Vagina (tissue), 2 donors: ENCODE measurements at places on chromosomes 1 and 21.

DNA sequence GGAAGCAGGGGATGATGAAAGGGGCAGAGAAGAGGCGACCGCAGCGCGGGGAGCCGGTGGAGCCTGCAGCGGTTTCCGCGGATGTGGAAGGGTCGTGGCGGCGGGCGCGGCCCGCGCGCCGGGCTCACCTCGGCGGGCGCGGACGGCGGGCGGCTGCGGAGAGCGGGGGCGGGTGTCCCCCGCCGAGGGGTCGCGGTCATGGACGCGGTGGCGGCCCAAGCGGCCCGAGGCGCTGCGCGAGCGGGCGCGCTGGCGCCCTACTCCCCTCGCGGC is 572 bp downstream of the LPGAT1 start:
- DNase-seq, result no peak

GRCh38 chr1:110482662-110483307 is 31.8 kb downstream of the PROK1 start:
- no peak for DNase-seq

- no peak for DNase-seq
These were observed 15.8 kb downstream of the ODF2L start for GRCh38 chr1:86380257-86380861.

GRCh38 chr1:169250795-169251194 is 116.8 kb downstream of the NME7 start:
- DNase-seq, result no peak

GRCh38 chr1:172446547-172446946 is 2.7 kb upstream of the PIGC start:
- no peak for DNase-seq

GRCh38 chr1:163440090-163440489 is 118.3 kb downstream of the NUF2 start:
- no peak for DNase-seq

GRCh38 chr1:239550178-239550577 is 163.8 kb downstream of the CHRM3 start:
- no peak for DNase-seq

- DNase-seq, result no peak
These were observed 2.1 kb downstream of the TTC22 start for GRCh38 chr1:54798769-54799641.

GRCh38 chr1:203229471-203230135 is at the start of gene CHIT1:
Gene CHIT1, minus strand, starts transcription at chr1:203229673. Its CDS starts 37 bp downstream, at chr1:203229636.
- DNase-seq, result no peak

GRCh38 chr1:155307247-155307740 is 1.4 kb upstream of the FDPS start:
- DNase-seq, result no peak

GRCh38 chr1:53155534-53155933 is 13.1 kb upstream of the SLC1A7 start:
- no peak for DNase-seq

DNA sequence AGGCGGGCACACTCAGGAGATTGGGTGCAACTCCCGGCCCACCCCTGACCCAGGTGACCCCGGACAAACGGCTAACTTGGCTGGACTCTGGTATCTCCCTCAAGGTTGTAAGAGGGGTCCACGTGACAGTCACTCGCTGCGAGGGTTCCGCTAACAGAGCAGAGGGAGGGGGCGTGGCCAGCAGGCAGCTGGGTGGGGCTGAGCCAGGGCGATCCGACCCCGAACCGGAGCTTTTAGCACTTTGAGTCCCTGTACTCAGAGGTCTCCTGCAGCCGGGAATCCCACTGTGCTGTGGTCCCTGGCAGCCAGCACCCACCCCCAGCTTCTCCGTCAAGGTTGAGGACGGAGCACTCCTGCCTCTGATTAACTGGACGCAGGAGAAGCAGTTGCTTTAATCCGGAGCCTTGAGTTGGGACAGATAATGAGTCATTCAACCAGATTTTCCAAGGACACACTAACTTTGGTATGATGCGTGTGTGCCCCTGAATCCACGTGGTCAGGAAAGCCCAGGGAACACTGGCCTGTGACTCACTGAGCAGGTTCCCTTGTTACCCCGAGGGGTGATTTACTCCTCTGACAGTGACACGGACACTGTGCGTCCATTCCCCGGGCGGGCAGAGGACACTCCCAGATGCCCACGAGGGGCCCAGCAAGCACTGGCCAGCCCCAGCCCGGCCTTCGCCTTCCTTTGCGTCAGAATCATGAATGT is 16.8 kb downstream of the TRPM2 start:
- DNase-seq, result no peak

- DNase-seq, result no peak
These were observed 17.3 kb downstream of the LRRC52 start for GRCh38 chr1:165560883-165561656.

GRCh38 chr1:25992689-25993171 is 5.1 kb downstream of the PAFAH2 start:
- no peak for DNase-seq

GRCh38 chr21:34910396-34910795 is 138.7 kb downstream of the RUNX1 start:
- DNase-seq, result no peak

DNA sequence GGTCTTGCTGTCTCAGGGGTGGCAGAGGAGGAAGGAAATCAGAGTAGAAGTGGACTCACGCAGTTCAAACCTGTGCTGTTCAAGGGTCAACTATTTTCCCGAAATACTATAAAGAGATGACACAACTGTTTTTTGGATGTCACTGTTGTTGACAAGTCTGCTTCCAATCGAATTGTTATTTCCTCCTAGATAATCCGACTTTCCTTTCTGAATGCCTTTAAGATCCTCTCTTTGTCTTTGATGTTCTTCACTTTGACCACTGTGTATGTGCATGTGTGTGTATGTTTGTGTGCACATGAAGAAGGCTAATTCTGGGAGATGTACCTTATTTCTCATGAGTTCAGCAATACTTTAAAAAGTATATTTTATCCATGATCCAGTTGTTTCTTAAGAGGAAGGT is 21.6 kb downstream of the PADI4 start:
- DNase-seq, result no peak

DNA sequence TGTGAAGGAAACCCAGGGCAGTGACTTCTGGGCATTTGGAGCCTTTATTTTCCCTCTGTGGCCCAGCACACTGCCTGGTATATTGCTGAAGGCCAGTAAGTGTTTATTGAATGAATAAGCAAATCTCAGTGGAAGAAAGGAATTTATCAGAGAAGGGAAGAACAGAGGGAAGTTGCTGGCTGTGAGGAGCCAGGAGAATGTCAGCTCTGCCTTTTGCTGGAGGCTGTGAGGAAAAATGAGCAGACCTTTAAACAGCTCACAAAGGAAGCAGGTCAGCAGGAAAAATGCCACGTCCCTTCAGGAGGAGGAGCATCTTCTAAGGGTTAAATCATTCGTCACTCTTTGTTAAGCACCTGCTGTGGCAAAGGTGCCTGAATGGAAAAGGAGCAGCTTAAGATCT is 75.9 kb downstream of the GIPC2 start:
- DNase-seq, result no peak

GRCh38 chr1:203059485-203059884 is 26.3 kb downstream of the MYOG start:
- DNase-seq, result no peak

- no peak for DNase-seq
These were observed 377.1 kb downstream of the NPHP4 start for GRCh38 chr1:5615076-5615475.

GRCh38 chr1:54362881-54363340 is 43.3 kb downstream of the SSBP3 start:
- DNase-seq, result no peak

DNA sequence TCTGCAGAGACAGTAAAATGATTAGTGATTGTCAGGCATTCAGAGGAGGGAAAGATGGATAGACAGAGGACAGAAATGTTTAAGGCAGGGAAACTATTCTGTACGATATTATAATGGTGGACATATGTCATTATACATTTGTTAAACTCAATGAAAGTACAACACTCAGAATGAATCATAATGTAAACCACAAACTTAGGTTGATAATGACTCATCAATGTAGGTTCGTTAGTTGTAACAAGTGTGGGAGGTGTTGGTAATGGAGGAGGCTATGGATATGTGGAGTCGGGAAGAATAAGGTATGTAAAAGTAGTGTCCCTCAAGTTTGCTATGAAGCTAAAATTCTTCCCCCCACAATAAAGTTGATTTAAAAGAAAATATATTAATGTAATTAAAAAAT is 455.0 kb downstream of the BRINP3 start:
- no peak for DNase-seq

GRCh38 chr1:38640371-38640770 is 219.2 kb downstream of the RRAGC start:
- peak; percentile 42 for DNase-seq

GRCh38 chr1:44236490-44237272 is 23.4 kb downstream of the DMAP1 start:
- DNase-seq, result no peak

- DNase-seq, result no peak
These were observed 25.3 kb downstream of the CLSTN1 start for GRCh38 chr1:9798236-9799130.

GRCh38 chr1:46526013-46526690 is 25.3 kb downstream of the KNCN start:
- DNase-seq, result no peak

- DNase-seq, result peak; percentile 67
These were observed 67.8 kb downstream of the ACTL8 start for GRCh38 chr1:17822741-17823426.

GRCh38 chr1:19310061-19310460 is 1.9 kb downstream of the AKR7A2 start:
- DNase-seq, result no peak

- DNase-seq, result no peak
These were observed 487.3 kb downstream of the SIPA1L2 start for GRCh38 chr1:232142403-232143314.

DNA sequence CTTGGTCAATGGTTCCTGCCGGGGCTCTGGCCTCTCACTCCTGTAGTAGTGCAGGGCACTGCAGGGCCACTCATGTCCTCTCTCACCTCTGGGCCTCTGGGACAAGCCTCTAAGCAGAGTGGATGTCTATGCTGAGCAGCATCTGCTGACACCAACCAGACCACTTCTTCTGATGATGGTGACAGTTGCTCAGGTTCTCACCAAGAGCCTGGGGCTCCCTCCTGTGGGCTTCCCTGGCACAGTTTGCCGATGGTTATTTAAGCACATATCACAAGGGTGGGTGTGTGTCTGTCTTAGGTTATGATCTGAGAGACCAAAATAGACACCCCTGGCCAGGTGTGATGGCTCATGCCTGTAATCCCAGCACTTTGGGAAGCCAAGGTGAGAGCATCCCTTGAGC is 17.4 kb upstream of the GPR137B start:
- no peak for DNase-seq

- DNase-seq, result no peak
These were observed 115.8 kb upstream of the ZNF678 start for GRCh38 chr1:227447531-227447990.

GRCh38 chr1:38064197-38064903 is 17.8 kb upstream of the POU3F1 start:
- no peak for DNase-seq
